ENCODE measurements at places on chromosomes 13 and 19. TPM values are rescaled to one million over a fixed set of nuclear protein-coding genes. Genes with fewer than 3 reads are reported as not detected.

Gene NKG7
- not detected for total RNA-seq

Gene CHST8
- not detected for total RNA-seq

Gene ZNF433
- 5.5 TPM for total RNA-seq

Gene F10
- 10.7 TPM for total RNA-seq

Gene TMEM221
- under 0.01 TPM for total RNA-seq

Gene ZNF540
- 1.2 TPM for total RNA-seq

Gene PPP6R1
- 17.2 TPM for total RNA-seq

Gene KLK14
- total RNA-seq: not detected

Gene ZNF728
- under 0.01 TPM for total RNA-seq

Gene SAMD1
- 21.0 TPM for total RNA-seq

Gene LGI4
- total RNA-seq: 0.28 TPM

Gene PRSS57
- not detected for total RNA-seq

Gene FGF21
- total RNA-seq: 0.14 TPM

Gene C13orf42
- total RNA-seq: not detected

Gene MYPOP
- total RNA-seq: 0.85 TPM

Gene C19orf81
- total RNA-seq: not detected

Gene RAB20
- total RNA-seq: 12.7 TPM

Gene CAPN12
- not detected for total RNA-seq

Gene DCAF15
- total RNA-seq: 5.5 TPM

Gene RNF225
- not detected for total RNA-seq

Gene F2RL3
- 0.18 TPM for total RNA-seq

Gene NLRP4
- total RNA-seq: not detected

Gene MBD3L2
- total RNA-seq: not detected

Gene ZNF442
- 3.6 TPM for total RNA-seq

Gene ACER1
- not detected for total RNA-seq

Gene PCSK4
- 1.3 TPM for total RNA-seq

Gene ZNF98
- not detected for total RNA-seq
